ENCODE measurements at places on chromosomes 6 and 20.

- no peak for DNase-seq
These were observed 20.8 kb downstream of the ULBP3 start for GRCh38 chr6:150048099-150048498.

GRCh38 chr6:20943040-20943627, 408.9 kb downstream of the CDKAL1 start:
- no peak for DNase-seq

- DNase-seq, result no peak
These were observed 118.2 kb downstream of the SLC16A10 start for GRCh38 chr6:111205502-111205901.

- no peak for DNase-seq
These were observed 114.4 kb upstream of the MAP3K7 start for GRCh38 chr6:90701146-90701781.

- DNase-seq, result no peak
These were observed 20.3 kb downstream of the SNTA1 start for GRCh38 chr20:33423141-33423834.

Measured in 8988T (cell line).